ENCODE measurements at places on chromosomes 12 and 14. TPM values are rescaled to one million over a fixed set of nuclear protein-coding genes. Genes with fewer than 3 reads are reported as not detected.

FANCM gene
- total RNA-seq, result 2.2 TPM

GPR132 gene
- total RNA-seq, result not detected

HOXC9 gene
- total RNA-seq, result 5.0 TPM

MNAT1 gene
- 51.4 TPM for total RNA-seq

GLI1 gene
- total RNA-seq, result 1.1 TPM

Data from placental pericyte (primary cell).